ENCODE measurements at places on chromosomes 1 and 21.

DNA sequence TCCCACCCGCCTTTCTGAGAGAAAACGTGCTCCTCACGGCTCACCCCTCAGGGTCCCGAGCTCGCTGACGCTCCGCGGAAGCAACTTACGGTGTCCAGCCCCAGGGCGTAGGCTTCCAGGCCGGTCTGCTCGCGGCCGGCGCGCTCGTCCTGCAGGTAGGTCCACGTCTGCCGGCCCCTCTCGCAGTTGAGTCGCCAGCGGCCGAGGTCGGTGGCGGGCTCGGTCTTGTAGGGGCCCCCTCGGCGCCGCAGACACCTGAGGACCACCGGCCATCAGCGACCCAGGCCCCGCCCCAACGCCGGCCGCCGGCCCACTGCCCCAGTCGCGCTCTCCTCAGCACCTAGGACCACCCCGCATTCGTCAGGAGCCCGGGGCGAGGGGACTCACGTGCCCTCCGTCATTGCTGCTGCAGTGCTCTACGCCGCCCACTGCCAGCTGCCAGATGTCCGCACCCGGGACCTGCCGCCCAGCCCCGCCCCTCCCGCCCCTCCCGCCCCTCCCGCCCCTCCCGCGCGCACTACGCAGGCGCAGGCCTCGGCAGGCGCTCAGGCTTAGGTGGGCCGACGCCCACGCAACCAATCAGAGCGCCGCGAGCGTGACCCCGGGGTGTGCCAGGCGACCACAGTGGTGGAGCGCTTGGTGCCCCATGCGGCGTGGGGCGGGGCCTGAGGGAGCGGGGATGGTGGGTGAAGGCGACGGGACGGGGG lies at the start of gene LSS:
LSS (minus strand) TSS at position 430 of the 707 bp plus-strand sequence; CDS start at position 401, 29 bp downstream.
- DNase-seq: peak; percentile 99

DNA sequence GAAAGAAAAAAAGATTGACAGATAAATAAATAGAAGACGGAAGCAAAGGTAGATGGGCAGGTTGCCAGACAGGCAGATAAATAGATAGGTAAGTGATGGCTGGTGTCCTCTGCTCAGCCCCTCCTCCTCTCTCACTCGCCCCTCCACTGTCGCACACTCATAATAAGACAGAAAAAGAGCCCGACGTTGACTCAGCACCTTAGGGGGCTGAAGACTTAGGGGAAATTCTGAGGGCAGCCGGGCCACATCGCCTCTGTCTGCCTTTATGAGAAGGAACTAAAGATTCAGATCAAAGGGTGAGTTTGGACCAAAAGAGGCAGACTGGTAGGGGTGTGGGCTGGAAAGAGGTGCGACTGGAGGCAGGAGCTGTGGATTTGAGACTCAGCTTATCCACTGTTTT lies 158.1 kb upstream of the IGSF21 start:
- no peak for DNase-seq

- DNase-seq: no peak
These were observed 9.0 kb downstream of the COX20 start for GRCh38 chr1:244844155-244845121.

- no peak for DNase-seq
These were observed 324.3 kb downstream of the TGFB2 start for GRCh38 chr1:218669431-218669830.

All from activated CD4-positive, alpha-beta memory T cell treated with anti-CD3 and anti-CD28 coated beads, Interleukin-2, amount 10 ng/mL, durations not matched to agents 7 days and 5 days (primary cell).